Glutamatergic neuron (in vitro differentiated cells): ENCODE measurements at places on chromosomes 5 and 9. TPM values are rescaled to one million over a fixed set of nuclear protein-coding genes. Genes with fewer than 3 reads are reported as not detected.

DNA sequence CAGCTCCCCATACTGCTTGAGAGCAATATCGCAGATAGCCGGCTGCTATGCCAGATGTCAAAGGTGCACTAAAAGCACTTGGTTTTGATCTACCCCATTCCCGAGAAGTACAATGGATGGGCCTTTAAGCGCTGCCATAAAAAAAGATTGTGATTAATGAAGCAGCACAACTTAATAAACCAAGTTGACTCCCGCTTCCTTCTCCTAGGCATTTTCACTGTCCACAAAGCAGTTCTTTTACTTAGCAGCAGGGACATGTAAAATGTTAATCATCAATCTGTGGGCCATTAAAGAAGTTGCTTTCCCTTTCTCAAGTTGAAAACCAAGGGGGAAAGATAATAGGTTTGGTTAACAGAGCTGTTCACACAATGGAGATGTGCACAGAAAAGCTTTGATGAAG lies 176.4 kb downstream of the TRPM6 start:
- H3K36me3 ChIP-seq = no peaks in the 10 kb centered on the region
- no peaks in the 10 kb centered on the region for H3K4me1 ChIP-seq
- H3K4me3 ChIP-seq = no peak overlapping the region
- DNase-seq = no peak
- H3K27ac ChIP-seq = no peak overlapping the region
- no peaks in the 10 kb centered on the region for H3K27me3 ChIP-seq

GRCh38 chr5:179267671-179268083 lies 77.6 kb downstream of the ADAMTS2 start:
- H3K27ac ChIP-seq = no peak overlapping the region
- H3K36me3 ChIP-seq = peaks cover 4% of the 10 kb centered on the region
- H3K4me1 ChIP-seq = peaks cover 16% of the 10 kb centered on the region

DNA sequence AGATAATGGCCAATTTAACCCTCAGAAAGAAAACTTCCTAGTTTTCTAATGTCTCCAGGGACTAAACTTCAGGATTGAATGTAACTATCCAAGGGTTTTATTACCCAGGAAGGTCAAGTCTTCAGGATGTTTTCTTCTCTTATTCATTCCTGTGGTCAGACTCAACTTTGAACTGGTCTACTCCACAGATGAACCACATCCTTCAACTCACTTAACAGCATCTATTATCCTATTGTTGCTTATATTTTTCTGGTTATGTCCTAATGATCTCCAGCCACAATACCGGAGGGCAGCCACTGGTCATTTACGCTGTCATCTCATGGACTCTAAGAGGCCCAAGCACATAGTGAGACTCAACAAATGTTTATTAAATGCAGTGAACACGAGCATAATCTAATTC lies 47.2 kb upstream of the LIFR start:
- H3K4me1 ChIP-seq = no peaks in the 10 kb centered on the region
- no peaks in the 10 kb centered on the region for H3K36me3 ChIP-seq
- H3K4me3 ChIP-seq = no peak overlapping the region
- peaks cover 3% of the 10 kb centered on the region for H3K27me3 ChIP-seq

DNA sequence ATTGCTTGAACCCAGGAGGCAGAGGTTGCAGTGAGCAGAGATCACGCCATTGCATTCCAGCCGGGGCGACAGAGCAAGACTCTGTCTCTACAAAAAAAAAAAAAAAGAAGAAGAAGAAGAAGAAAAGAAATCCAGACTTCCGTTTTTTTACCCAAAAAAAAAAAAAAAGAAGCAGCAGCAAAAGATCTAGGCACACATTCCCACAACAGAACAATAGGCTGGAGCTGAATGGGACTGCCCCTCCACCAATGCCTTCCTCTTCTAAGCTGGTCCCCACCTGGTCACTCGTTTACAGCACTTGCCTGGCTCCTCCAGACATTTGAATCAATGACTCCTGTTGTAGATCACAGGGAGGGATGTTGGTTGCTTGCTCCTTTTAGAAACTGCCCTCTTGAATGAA lies 1.6 kb upstream of the LMAN2 start:
- H3K4me3 ChIP-seq = no peak overlapping the region
- DNase-seq = no peak
- H3K4me1 ChIP-seq = peaks cover 10% of the 10 kb centered on the region
- peaks cover 4% of the 10 kb centered on the region for H3K27me3 ChIP-seq
- H3K36me3 ChIP-seq = no peaks in the 10 kb centered on the region
- H3K27ac ChIP-seq = no peak overlapping the region

DNA sequence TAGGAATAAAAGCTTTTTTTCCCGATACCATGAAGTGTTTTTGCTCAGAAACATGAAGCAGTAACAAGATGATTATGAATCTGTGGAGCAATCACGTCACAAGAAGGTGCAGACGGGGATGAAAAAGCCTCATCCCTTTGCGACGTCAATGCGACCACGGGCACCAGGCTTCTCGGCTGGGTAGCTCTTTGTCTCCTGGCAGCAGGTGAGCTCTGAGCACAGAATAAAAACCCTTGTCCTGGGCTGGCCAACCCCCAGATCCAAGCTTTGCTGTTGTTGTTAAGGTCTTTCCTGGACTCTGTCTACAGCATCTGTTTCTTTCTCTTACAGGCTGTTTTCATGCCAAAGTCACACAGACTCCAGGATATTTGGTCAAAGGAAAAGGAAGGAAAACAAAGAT lies 113.8 kb downstream of the ANKRD18B start:
- no peak for DNase-seq
- H3K4me1 ChIP-seq = no peaks in the 10 kb centered on the region
- H3K27ac ChIP-seq = no peak overlapping the region
- peaks cover 2% of the 10 kb centered on the region for H3K27me3 ChIP-seq
- H3K4me3 ChIP-seq = no peak overlapping the region

DNA sequence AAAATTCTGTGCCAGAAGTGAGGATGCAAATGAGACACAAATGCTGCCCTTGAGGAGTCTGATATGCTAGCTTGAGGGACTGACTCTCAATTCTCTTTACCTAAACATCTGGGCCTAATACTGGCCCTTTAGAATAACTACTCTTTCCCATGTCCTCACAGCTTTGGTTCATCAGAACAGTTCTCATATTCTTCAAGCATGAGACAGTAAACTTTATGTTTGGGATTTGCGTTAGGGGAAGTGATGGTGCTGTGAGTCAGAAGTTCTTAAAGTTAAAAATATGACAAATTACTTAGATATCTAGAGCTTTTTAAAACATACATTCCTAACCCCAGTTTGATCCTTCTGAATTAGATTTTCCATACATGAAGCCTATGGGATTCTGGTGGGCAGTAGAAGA lies 665.0 kb upstream of the RGMB start:
- no peaks in the 10 kb centered on the region for H3K36me3 ChIP-seq
- H3K4me1 ChIP-seq = peaks cover 6% of the 10 kb centered on the region
- no peak overlapping the region for H3K27ac ChIP-seq

- H3K36me3 ChIP-seq = peaks cover 5% of the 10 kb centered on the region
- no peaks in the 10 kb centered on the region for H3K4me1 ChIP-seq
- no peaks in the 10 kb centered on the region for H3K27me3 ChIP-seq
- no peak overlapping the region for H3K27ac ChIP-seq
- no peak overlapping the region for H3K4me3 ChIP-seq
- no peak for DNase-seq
Measured at GRCh38 chr5:32410630-32411029, 33.9 kb downstream of the ZFR start.

- DNase-seq = peak; percentile 25
- no peak overlapping the region for H3K27ac ChIP-seq
- H3K36me3 ChIP-seq = no peaks in the 10 kb centered on the region
- peak overlapping the region; percentile 97 for H3K4me3 ChIP-seq
Measured at GRCh38 chr5:63960646-63961045, 1.6 kb downstream of the HTR1A start.

- H3K4me3 ChIP-seq = no peak overlapping the region
- no peak for DNase-seq
- H3K4me1 ChIP-seq = no peaks in the 10 kb centered on the region
- H3K27me3 ChIP-seq = peaks cover 1% of the 10 kb centered on the region
- H3K27ac ChIP-seq = no peak overlapping the region
- no peaks in the 10 kb centered on the region for H3K36me3 ChIP-seq
Measured at GRCh38 chr5:169458221-169458620, 125.4 kb upstream of the SPDL1 start.

DNA sequence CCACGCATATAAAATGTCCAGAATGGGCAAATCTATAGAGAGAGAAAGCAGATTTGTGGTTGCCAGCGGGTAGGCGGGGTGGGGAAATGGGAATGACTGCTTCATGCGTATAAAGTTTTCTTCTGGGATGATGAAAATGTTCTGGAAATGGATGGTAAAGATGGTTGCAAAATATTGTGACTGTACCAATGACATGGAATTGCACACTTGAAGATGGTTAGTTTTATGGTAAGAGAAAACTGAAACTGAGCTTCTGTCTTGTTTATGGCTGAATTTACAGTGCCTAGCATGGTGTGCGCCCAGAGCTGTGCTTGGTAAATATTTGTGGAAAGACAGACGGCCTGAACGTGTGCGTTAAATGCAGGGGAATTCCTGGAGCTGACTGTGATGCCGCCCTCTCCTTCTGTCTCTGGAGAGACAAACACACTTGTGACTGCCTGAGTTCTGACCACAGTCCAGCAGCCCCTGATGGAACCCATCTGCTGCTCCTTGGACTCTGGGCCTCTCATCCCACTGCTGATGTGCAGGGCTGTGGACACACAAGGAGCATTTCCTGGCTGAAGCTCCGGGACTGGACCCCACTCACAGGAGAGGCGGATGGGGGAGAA lies 8.6 kb upstream of the PTGES start:
- H3K27ac ChIP-seq = no peak overlapping the region
- no peak for DNase-seq
- H3K4me1 ChIP-seq = peaks cover 8% of the 10 kb centered on the region
- no peaks in the 10 kb centered on the region for H3K36me3 ChIP-seq
- H3K27me3 ChIP-seq = no peaks in the 10 kb centered on the region
- H3K4me3 ChIP-seq = no peak overlapping the region

GRCh38 chr9:6827439-6828145 lies 69.8 kb downstream of the KDM4C start:
- no peak overlapping the region for H3K4me3 ChIP-seq
- no peak for DNase-seq
- peak overlapping the region; percentile 20 for H3K27ac ChIP-seq
- H3K27me3 ChIP-seq = peaks cover 2% of the 10 kb centered on the region

DNA sequence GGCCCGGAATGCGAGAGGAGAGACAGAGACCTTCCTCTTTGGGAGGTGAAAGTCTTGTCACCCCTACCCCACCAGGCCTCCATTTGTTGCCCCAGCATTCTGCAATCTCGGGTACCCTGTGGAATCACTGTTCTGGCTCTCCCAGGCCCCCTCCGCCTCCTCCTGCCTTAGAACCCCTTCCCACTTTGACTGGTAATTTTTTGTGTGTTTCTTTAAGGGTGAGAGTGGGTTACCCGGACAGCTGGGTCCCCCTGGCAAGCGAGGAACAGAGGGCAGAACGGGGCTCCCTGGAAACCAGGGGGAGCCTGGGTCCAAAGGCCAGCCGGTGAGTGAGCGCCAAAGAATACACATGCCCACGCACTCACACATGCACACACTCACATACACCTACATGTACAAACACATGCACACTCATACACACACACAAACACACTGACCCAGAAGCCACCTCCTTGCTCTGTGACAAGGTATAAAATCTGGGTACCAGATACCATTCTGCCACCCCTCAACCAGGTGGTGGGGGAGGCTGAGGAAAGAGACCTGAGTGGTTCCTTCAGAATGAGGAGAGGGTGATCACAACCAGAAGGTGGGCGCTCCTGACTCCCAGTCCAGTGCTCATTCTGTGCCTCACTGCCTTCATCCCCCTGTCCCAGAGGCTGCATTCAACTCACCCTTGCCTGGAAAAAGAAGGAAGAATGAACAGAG lies 30.9 kb upstream of the ORM1 start:
- peaks cover 4% of the 10 kb centered on the region for H3K27me3 ChIP-seq
- H3K36me3 ChIP-seq = peaks cover 17% of the 10 kb centered on the region
- peaks cover 15% of the 10 kb centered on the region for H3K4me1 ChIP-seq

GRCh38 chr5:44336708-44337107 lies 52.5 kb downstream of the FGF10 start:
- H3K27ac ChIP-seq = no peak overlapping the region
- DNase-seq = no peak
- no peaks in the 10 kb centered on the region for H3K27me3 ChIP-seq
- H3K4me3 ChIP-seq = no peak overlapping the region
- no peaks in the 10 kb centered on the region for H3K4me1 ChIP-seq
- H3K36me3 ChIP-seq = no peaks in the 10 kb centered on the region

DNA sequence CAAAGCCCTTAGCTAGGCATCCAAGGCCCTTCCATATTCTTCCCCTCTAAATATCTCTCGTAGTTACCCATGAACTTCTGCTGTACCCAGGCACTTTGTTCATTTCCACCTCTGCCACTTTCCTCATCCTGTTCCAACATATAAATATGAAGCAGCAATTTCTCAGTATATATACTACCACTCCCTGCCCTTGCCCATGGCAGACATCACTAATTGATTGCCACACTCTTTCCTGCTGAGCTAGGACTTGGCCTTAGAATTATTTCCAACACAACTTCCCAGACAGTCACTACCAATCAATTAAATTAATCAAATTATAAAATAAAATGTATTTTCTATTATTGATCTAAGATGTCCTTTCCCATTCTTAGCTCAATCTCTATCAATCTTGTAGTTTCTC lies 8.5 kb downstream of the INSYN2B start:
- no peak overlapping the region for H3K4me3 ChIP-seq
- H3K27me3 ChIP-seq = peaks cover 4% of the 10 kb centered on the region
- no peak overlapping the region for H3K27ac ChIP-seq
- H3K36me3 ChIP-seq = no peaks in the 10 kb centered on the region

DNA sequence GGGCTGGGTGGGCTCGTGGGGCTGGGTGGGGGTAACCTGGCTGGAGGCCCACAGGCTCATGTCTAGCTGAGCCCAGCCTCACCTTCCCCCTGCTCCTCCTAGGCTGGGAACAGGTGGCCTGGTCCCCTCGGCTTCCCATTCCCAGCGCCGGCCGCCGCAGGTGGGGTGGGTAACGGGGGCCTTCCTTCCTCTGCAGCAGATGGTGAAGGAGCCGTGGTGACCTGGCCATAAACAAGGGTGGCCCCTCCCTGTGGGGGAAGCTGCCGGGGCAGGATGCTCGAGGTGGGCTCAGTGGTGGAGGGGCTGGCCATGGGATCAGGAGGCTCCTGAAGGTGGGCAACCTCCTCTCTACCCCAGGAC lies 41.0 kb upstream of the EGFL7 start:
- no peak overlapping the region for H3K27ac ChIP-seq
- DNase-seq = no peak
- H3K27me3 ChIP-seq = peaks cover 4% of the 10 kb centered on the region
- H3K36me3 ChIP-seq = no peaks in the 10 kb centered on the region
- H3K4me3 ChIP-seq = no peak overlapping the region

GRCh38 chr5:170265522-170265921 lies 32.1 kb downstream of the LCP2 start:
- H3K36me3 ChIP-seq = no peaks in the 10 kb centered on the region
- no peak overlapping the region for H3K4me3 ChIP-seq
- DNase-seq = no peak
- H3K27me3 ChIP-seq = peaks cover 4% of the 10 kb centered on the region
- peaks cover 29% of the 10 kb centered on the region for H3K4me1 ChIP-seq
- no peak overlapping the region for H3K27ac ChIP-seq

CTXN3 gene
- not detected for total RNA-seq

CCDC69 gene
- total RNA-seq = 2.0 TPM

PAXX gene
- total RNA-seq = 50.7 TPM

BTNL3 gene
- not detected for total RNA-seq

POLR3G gene
- total RNA-seq = 3.9 TPM

CDH6 gene
- 178 TPM for total RNA-seq

ADRB2 gene
- not detected for total RNA-seq

RGS7BP gene
- total RNA-seq = 0.27 TPM

TDRD7 gene
- total RNA-seq = 1.4 TPM

YIPF5 gene
- 42.5 TPM for total RNA-seq

COL15A1 gene
- not detected for total RNA-seq

ARL14EPL gene
- not detected for total RNA-seq

PLCXD3 gene
- total RNA-seq = 0.93 TPM

PSIP1 gene
- total RNA-seq = 114 TPM
